Activated effector memory CD4-positive, alpha-beta T cell treated with Interleukin-2 at 50 U/mL for 16 hours (primary cell): ENCODE measurements at places on chromosomes 12 and 14.

DNA sequence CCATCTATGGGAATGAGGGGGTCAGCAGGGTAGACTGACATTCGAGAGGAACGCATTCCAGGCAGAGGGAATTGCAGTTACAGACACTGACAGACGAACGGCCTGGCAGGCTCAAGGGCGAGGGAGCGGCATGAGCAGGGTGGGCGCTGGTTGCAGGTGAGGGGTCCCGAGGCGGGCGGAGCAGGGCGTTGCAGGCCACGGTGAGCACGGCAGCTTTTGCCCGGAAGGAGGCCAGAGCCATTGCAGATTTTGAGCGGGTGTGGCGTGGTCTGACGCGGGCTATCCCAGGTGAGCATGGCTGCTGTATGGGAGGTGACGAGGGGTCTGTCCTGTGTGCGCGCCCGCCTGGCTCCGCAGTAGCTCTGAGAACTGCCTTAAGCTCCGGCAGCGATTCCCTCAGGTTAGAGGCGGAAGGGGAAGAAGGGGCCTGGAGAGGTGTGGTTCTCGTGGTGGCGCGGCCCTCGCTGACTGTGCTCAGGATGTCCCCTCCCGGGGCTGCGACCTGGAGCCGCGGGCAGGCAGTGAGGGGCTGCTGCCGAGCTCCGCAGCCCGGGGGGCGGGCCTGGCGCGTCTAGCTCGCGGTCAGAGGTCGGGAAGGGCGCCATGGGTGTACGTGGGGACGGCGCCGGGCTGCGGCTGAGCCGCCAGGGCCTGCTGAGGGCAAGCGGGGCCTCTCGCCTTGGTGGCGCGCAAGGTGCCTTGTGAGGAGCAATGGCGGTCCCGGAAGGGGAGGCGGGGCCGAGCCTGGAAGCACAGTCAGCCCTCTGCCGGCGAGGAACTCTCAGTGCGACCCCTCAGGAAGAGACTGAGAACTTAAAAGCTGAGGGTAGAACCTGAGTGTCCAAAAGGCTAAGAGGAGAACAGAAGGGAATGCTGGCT is 177.1 kb downstream of the CACNA1C start:
- no peak for DNase-seq

DNA sequence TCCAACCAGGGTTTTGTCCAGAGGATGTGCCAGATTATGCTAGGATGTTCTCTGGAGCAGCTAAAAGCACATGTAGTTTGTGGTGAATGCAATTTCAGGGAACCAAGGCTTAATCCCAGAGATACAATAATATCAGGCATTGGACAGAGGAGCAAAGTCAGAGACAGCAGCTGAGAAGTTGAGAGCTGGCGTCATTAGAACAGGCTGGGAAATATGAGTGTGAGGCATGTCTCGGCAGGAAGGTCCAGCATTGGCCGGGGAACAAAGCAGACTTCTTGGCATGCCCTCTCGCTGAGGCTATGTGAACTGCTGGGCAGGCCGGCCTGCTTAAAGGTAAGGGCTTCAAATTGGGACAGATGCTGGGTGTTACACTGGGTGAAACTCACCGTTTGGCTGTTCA is 125.4 kb downstream of the CAND1 start:
- DNase-seq, result no peak

GRCh38 chr12:59250766-59251165 is 330.5 kb upstream of the LRIG3 start:
- no peak for DNase-seq

- no peak for DNase-seq
These were observed 1.9 kb downstream of the TDRD9 start for GRCh38 chr14:103930051-103930604.

DNA sequence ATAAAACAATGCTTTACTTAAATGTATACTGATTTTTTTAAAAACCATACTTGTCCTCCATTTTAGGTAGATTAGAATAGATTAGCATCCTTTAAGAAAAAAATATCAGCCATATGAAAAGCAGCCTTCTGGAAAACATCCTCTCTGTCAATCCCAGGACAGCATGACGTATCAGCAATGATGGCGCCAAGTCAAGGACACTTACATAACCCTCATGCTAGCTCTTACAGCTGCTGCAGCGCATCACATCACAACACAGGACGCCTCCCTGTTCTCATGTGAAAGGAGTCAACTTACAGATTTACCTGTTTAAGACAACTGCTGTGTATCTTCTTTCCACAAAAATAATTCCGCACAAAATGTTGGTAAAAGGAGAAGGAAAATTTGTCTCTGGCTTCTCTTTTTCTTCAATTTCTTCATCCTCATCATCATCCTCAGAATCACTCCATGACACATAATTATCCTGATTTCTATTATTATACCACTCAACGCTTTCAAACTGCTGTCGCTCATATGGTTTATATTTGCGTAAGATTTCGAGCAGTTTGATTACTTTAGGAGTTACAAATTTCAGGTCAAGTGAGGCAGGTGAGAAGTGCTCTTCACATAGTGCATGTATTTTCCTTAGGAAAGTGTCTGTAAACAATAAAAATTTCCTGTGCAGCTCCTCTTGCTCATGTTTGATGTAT is 33.3 kb downstream of the DICER1 start:
- DNase-seq, result no peak

- DNase-seq, result no peak
These were observed 46.6 kb upstream of the ESRRB start for GRCh38 chr14:76329154-76329928.

DNA sequence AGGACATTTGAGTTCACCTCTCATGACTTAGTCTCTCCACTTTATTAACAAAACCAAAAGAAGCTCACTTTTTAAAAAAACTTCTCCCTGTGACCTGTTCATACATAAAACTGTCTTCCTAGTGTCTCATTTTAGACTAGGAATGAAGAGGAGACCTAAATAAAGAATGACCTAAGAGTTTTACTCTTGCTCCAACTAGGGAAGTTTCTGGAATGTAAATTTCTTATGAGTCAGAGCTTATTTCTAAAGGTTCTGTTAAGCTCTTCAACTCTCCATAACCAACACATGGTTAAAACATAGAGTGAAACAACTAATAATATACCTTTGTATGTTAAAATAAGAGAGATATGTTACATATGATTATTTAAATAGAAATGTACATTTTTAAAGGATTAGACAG is 369.8 kb downstream of the EMP1 start:
- no peak for DNase-seq

DNA sequence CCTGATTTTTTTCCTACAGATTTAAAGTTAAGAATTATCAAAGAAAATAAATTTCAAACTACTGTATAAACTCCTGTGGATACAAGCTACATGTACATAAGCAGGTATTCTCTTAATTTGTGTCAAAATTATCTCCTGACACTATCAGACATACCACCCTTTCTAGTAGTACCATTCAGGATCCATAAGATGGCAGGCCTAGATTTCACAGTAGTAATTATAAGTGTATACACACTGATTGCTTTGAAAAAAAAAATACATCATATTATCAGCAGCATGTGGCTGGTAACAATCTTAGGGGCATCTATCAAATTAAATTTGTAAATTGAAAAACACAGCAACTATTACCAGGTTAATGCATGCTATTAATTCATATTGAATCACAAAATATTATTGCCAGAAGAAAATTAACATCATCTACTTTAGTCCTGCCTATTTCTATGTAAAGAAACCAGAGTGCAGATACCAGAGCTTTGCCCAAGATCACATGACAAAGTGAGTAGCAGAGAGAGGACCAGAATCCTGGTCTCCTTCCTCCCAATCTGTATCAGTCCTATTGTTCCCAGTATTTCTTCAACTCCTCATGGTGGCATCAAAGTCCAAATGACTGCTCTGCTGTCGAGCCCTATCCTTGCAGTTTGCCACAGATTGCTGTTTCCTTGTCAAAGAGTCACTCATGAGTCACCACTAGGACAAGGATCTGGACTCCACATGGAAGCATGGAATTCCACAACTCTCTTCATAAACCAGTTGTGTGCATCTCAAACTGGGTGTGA is 27.7 kb upstream of the CALM1 start:
- DNase-seq, result no peak

DNA sequence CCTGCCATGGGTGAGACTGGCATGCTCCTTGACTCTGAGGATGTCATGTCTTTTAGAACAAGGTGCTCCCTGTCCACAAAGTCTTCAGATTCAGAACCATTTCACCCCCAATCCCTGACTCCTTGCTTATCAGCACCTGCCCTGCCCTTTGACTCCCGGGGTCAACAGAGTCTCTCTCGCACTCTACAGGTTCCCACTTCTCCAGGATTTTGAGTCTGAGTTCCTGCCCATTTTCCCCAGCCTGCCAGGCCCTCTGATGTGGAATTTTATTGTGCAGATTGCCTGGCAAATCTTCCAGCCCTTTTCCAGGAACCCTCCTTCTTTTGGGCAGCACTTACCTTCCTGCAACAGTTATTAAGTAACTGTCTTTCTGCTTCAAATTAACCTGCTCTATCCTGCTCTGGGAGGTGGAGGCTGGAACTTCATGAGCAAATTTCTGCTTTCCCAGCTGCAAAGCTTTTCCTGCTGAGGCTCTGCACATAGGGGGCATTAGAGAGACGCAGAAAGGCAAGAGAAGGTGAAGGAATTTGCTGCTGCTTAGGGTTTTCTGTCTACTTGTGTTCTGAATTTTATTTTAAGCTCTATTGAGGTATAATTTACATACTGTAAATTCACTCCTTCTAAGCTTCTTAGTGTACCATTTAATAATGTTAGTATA is 259.1 kb downstream of the PCNX1 start:
- no peak for DNase-seq

DNA sequence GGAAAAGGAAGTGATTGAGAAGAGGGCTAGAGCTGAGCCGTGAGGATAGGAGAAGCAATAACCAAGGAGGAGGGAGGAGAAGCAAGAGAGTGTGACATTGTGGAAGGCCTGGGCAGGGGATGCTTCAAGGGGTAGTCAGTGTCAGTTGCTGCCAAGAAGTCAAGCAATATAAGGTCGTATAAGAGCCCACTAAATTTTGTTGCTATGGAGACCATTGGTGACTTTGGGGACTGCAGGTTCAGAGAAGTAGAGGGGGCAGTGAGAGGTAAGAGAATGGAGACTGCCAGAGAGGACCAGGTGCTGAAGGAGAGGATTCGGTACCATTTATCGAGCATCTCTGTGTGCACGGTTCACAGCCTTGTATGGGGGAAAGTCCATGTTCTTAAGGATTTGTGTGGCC is 3.1 kb upstream of the ATXN3 start:
- DNase-seq, result no peak

DNA sequence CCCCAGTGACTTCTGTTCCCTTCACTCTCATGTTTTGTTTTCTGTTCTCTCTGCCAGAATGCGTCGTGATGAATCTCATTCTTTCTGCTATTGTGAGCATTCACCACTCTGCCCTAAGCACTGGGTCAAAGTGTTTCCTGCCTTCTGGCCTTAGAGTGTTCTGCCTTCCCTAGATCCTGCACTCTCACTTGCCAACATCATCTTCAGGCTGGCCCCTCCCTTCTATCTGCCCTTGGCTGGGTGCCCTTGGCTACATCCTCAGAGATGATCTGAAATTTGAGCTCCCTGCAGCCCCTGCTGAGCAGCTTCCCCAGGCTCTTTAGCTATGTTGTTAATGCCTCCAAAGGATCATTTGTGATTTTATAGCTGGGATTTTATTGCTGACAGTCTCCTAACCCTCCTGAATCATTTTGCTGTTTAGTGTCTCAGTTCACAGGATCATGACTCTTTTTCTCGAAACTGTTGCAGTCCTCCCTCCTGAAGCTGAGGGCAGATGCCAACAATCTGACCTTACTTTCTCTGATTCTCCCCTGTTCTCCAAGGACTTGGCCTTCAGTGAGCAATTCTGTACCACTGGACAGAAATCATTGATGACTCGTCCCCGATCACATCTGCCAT is 4.5 kb downstream of the DHRS2 start:
- no peak for DNase-seq

DNA sequence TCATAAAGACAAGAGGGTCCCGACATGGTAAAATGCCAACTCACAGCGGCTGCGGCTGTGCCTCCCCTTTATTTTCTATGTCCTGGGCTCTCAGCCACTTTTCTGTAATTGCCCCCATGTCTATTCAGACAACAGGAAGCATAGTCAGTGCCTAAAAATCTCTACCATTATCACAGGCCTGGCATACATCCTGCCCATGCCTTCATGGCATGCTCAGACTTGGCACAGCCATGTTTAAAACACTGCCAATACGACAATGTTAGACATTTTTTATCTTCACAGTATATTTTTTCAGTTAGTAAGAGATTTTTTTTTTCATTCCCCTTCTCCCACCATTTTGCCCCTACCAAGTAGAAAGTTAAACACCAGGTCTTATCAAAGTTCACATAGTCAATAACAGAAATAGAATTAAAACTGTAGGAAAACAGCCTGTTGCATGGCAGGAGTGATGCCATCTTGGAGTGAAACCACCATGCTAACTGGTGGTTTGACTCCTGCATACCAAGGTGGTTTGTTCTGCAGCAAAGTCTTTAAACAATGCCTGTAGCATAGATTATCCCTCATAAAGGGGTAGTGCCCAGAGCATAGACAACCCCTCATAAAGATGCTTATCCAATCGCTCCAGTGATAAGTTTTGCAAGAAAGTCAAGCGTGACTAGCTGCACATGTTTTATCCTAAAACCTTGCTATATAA is 18.9 kb upstream of the CERS5 start:
- DNase-seq, result no peak

DNA sequence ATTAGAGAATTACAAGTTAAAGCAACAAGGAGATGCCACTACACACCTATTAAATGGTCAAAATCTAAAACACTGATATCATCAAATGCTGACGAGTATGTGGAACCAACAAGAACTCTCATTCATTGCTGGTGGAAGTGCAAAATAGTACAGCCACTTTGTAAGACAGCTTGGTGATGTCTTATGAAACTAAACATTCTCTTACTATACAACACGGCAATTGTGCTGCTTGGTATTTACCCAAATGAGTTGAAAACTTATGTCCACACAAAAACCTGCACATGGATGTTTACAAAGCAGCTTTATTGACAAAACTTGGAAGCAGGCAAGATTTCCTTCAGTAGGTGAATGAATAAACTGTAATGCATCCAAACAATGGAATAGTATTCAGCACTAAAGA is 3.2 kb downstream of the TMBIM4 start:
- DNase-seq, result no peak

GRCh38 chr14:84783511-84783910 is 746.4 kb upstream of the FLRT2 start:
- no peak for DNase-seq

DNA sequence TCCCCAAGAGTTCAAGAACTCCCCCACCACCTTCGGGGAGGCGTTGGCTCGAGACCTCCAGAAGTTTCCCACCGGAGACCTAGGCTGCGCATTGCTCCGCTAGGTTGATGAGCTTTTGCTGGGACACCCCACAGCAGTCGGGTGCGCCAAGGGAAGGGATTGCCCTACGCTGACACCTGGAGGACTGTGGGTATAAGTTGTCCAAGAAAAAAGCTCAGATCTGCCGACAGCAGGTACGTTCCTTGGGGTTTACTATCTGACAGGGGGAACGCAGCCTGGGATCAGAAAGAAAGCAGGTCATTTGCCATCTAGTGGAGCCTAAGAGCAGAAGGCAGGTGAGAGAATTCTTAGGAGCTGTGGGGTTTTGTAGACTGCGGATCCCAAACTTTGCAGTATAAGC is 98.8 kb downstream of the FRMD6 start:
- no peak for DNase-seq

GRCh38 chr12:7162691-7163114 is 26.8 kb upstream of the PEX5 start:
- no peak for DNase-seq
